ENCODE measurements at places on chromosomes 7 and 10. TPM values are rescaled to one million over a fixed set of nuclear protein-coding genes. Genes with fewer than 3 reads are reported as not detected.

The AKR1C2 gene
- total RNA-seq: not detected

GRCh38 chr10:51770709-51771108 is 71.3 kb upstream of the CSTF2T start:
- DNase-seq: no peak

DNA sequence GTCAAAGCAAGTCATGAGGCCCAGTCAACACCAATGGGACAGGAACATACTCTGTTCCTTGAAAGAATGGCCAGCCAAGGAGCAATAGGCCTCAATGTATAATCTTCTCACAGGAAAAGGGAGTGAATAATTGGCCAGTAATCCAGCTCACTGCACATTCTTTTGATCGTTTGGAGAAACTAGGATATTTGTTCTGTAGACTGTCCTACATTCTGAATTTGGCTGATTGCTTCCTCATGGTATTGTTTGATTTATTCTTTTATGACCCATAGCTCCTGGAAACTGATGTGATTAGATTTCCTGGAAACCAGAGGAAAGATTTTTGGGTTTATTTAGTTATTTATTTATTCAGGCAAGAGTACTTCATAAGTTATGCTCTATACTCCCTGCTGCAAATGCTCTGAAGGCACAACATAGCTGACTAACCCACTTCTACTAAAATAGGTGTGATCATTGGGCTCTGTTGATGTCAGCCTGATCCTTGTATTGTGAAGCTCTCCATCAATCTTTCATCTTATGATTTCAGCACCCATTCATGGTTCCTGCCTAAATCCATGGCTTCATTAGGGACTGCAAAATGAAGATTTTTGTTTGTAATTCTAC is 745.2 kb downstream of the SUGCT start:
- DNase-seq: no peak

The EEPD1 gene
- 15.7 TPM for total RNA-seq

The SPDYE17 gene
- total RNA-seq: not detected

DNA sequence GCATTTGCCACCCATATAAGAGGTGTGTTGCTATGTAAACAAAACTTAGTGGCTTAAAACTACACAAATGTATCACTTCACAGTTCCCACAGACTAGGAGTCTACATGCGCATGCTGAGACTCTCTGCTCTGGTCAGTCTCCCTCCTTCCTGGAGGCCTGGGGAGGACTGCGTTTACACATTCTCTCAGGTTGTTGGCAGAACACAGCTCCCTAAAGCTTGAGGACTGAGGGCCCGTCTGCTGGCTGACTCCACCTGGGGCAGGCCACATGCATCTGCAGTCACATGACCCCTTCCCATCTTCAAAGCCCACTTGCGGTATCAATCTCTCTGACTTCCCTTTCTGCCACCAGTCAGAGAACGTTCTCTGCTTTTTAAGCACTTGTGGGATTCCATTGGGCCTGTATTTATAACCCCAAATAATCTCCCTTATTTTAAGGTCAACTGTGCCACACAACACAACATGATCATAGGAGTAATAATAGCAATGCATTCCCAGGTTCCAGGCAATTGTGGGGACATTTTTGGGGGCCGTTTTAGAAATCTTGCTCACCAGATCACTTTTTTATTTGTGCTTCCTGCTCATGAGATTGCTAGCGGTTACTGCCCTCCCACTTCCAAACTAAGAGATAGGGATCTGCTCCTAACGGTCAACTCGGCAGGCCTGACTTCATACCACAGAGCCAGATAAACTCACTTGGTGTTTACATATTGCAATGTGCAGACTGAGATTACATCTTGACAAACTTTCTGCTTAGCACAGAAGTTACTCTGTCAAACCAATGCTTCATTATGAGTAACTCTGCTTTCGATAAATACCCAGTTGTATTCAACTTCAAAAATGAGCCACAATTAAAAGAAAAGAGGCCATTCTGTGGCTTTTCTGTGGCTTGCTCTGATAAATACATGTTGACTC is 96.3 kb downstream of the ALOX5 start:
- DNase-seq: peak; percentile 30
